ENCODE measurements at places on chromosomes 5 and 9.

- no peak for DNase-seq
Measured at GRCh38 chr9:127955294-127956015, 17.8 kb upstream of the DPM2 start.

GRCh38 chr5:58064801-58065200 lies 395.1 kb downstream of the PLK2 start:
- no peak for DNase-seq

- DNase-seq: no peak
Measured at GRCh38 chr9:116390303-116391228, 237.0 kb downstream of the PAPPA start.

- DNase-seq: no peak
Measured at GRCh38 chr9:108834959-108835665, 20.7 kb downstream of the ACTL7B start.

GRCh38 chr5:78778538-78778937 lies 130.0 kb upstream of the LHFPL2 start:
- DNase-seq: no peak

- no peak for DNase-seq
Measured at GRCh38 chr9:131033269-131034224, 24.6 kb downstream of the LAMC3 start.

DNA sequence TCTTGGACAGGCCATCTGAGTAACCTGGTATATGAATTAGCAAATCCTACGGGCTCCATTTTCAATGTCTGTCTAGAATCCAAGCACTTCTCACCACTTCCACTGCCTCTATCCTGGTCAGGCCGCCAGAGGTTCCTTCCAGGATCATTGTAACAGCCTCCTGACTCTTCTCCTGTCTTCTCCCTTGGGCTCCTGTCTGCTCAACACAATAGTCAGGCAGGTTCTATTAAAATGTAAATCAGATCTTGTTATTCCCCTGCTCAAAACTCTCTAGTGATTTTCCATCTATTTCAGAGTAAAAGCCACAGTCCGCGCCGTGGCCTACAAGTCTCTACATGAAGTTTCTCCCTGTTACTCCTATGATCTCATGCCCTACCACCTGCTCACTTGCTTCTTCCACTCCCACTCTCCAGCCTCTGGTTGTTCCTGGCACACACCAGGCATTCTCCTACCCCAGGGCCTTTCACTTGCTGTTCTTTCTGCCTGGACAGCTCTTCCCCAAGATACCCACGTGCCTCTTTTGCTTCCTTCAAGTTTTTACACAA lies 21.7 kb downstream of the ZNF366 start:
- DNase-seq: no peak

DNA sequence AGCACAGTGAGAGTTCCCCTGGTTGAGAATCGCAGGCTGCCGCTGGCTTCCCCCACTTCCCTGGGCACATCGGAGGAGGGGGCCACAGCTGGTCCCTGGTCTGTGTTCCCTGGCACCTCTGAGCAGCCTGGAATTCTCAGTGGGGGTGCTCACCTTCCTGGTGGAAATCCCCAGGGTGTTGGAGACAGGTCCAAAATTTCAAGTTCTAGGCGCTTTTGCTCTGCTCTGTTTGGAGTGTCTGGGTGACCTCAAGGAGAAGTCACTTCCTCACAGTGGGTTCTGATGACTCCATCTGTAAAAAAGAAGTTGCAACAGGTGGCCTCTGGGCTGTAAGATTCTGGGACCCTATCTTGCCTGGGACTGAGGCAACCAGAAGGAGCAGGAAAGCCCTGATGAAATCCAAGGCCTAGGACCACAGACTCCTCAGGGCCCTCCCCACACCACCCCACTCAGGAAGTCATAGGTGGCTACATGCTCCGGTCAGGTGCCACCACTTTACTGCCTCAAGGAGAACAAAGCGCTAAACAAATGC lies at the start of gene TRAF1:
TSS of gene TRAF1 (minus strand) at position 400 of the 532 bp plus-strand sequence. CDS start 721 bp downstream, outside the sequence.
- DNase-seq: no peak
